ENCODE measurements at places on chromosomes 2 and 18.

DNA sequence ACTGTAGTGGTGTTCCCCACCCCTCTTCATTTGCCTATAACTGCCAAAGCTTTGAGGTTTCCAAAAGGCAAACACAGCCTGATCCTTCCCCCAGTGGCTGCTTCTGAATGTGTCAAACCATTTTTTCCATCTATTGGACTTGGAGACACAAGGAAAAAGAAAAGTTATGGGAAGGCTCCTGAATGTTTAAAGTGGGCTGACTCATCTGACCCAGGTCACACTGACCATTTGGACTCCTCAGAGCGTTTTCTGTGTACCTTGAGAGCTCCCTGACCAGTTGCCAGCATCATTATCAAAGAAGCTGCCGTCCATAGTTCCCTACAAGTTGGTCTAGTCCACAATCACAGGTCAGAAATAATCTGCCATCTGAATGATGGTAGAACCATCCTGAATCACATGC is 123.4 kb upstream of the COL3A1 start:
- DNase-seq, result no peak

GRCh38 chr2:225076125-225076524 is 33.9 kb upstream of the DOCK10 start:
- DNase-seq, result no peak

DNA sequence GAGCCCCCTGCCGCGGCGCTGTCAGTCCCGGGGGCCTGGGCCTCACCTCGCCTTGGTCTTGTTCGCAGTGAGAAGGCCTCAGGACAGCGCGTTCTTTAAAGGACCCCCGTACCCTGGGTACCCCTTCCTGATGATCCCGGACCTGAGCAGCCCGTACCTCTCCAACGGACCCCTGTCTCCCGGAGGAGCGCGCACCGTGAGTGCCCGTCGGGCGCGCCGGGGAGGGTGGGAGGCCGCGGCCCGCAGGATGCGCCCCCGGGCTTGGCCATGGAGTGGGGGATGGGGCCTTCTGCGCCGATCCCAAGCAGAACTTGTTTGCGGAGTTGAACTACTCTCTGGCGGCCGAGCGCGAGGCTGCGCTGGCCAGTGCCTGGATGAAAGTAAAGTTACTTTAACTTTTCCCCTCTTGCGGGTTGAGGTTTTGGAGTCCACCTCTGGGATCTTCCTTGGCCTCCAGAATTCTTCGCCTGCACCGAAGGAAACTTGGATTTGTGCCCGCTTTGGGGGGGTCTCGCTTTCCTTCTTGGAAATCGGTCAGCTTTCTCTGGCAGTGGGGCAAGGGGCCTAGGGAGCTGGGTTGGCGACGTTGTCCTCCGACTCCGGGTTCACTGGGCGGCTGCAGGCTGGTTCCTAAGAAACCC is 1.2 kb downstream of the TCF7L1 start:
- DNase-seq, result no peak

DNA sequence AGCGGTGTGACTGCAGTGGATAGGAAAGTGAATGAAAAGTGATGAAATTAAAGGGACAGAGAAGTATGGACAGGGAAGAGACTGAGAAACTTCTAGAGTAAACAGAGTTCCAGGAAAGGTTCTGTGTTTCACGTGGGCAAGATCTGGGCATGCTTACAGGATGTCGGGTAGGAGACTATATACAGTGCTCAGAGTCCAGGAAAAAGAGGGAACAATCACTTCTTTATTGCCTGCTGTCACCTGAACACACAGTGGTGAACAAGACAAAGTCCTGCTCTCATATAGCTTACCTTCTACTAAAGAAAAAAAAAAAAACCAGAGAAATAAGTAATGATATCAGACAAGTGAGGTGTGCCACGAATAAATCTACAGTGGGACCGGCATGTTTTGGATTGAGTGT is 2.4 kb downstream of the LRPPRC start:
- no peak for DNase-seq

- DNase-seq, result no peak
Measured at GRCh38 chr2:234156326-234156725, 105.8 kb downstream of the SPP2 start.

GRCh38 chr2:126731353-126731752 is 75.4 kb downstream of the GYPC start:
- DNase-seq, result no peak

DNA sequence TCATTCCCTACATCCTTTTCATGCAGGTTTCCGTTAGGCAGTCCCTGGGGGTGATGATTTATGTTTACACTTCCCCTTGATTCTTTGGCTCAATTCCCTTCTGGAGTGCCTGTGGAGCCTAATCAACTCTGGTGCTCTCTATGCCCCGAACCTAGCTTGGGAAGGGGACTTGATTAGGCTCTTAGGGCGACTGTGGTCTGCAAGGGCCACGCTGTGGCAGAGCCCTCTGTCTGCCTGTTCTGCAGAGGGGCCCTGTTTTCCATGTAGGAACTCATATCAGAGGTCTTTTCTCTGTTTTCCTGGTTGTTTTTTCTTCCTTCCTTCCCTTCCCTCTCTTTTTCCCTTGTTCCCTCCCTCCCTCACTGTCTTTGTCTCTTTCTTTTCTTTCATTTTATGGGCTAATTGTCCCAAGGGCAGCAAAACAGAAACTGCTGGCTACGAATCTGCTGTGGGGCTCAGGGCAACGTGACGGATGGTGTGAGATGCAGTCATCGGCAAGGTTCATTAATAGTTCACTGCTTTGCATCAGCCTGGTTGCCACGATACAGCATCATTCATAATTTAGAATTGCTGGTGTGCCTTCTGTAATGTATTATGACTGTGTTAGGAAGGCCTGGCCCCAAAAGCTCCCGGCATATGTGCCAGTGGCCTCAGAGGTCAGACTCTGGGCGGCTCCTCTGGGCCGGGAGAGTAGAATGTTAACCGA is 134.5 kb downstream of the NAPG start:
- DNase-seq, result no peak

DNA sequence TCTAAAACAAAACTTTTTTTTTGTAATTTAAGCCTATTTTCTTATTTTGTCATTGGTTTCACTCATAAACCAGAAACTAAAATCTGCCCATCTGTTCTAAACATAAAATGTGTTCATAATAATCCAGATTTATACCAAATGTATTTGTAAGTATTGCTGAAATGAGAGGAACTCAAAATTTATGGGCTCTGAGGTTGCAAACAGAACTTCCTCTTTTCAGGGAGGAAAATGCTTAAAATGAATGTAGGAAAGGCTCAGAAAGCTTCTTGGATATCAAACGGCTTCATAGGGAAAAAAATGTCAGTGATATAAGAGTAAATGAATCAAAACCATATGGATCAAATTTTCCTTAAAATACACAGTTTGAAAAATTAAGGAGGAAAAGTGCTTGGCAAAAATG is 83.9 kb downstream of the PAX3 start:
- no peak for DNase-seq

GRCh38 chr2:33929467-33929866 is 330.4 kb upstream of the FAM98A start:
- no peak for DNase-seq

GRCh38 chr2:104289651-104290565 is 564.0 kb upstream of the POU3F3 start:
- DNase-seq, result no peak

GRCh38 chr2:236254674-236255073 is 9.5 kb downstream of the ASB18 start:
- no peak for DNase-seq

DNA sequence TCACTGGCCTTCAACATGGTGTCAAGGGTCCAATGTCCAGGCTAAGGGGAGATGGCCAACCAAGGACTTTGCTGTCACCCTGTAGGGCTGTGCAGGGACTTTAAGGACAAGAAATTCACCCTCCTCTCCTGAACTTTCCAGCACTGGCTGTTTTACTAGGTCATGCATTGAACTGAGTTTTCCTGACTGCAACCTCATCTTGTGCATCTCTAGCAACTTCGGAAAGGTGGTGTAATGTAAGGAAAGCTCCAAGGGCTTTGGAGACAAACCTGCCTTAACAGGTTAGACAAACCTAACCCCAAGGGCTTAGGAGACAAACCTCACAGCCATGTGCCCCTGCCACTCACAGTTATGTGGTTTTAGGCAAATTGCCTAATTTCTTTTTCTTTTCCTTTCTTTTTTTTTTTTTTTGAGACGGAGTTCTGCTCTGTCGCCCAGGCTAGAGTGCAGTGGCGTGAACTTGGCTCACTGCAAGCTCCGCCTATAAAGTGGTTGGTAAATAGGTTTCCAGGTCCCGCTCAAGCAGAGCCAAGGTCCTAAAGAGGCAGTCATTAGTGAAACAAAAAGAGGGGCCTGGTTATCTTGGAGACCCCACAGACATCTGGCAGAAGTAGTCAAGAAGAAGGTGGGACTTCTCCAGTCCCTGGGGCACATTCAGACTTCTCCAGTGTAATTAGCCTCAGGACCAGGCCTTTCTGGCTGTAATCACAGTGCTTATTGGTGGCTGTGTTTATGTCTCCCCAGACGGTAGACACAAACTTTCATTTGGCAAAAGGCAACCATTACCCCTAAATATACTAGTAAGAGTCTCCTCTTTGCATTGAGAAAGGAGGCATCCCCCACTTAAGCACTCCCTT is 37.6 kb upstream of the PMAIP1 start:
- DNase-seq, result no peak

DNA sequence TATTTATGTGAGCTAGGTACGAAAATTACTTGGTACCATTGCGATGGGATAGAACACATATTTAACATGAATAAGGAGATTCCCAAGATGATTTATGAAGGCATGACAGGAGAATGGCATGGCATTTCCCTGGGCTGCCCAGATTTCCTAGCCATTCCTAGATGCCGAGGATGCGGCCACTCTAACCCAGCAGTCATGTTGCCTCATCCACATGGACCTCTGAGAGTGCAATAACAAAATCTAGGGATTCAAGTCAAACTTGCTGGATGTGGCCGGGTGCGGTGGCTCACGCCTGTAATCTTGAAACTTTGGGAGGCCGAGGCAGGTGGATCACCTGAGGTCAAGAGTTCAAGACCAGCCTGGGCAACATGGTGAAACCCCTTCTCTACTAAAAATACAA is 110.8 kb upstream of the ARL4C start:
- no peak for DNase-seq

DNA sequence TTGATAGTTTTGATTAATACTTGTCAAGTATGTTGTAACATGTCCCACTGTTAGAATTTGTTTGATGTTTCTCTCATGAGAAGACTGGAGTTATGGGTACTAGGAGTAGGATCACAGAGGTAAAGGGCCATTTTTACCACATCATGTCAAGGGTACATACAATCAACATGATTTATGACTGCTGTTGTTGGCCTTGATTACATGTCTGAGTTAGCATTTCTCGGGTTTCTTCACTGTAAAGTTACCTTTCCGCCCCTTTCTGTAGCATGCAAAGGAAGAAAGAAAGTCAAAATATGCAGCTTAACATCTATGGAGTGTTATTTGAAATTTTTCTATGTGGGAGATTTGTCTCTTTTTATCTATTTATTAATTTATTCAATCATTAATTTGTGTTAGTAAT is 1456.4 kb downstream of the SUCLG1 start:
- no peak for DNase-seq

DNA sequence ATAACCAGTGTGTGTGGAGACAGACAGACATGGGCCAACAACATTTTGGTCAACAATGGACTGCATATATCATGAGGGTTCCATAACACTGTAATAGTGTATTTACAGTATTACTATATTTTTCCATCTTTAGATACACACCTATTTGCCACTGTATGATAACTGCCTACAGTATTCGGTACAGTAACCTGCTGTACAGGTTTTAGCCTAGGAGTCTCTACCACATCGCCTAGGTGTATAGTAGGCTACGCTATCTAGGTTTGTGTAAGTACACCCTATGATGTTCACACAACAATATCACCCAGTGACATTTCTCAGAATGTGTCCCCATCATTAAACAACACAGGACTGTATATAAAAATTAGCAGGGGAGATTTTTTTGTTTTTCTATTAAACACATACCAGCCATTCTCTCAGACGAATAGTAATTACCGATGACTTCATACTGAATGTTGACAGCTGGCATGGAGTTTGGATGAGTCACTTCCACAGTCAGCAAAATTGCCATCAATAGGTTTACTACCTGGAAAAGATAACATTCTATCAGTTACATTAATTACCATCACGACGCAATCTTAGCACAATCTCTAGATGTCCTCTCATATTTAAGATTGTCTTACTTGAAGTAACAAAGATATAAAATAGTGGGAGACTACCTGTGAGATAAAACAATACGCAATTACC is 10.8 kb downstream of the LAPTM4A start:
- DNase-seq, result no peak

- DNase-seq, result peak; percentile 15
Measured at GRCh38 chr2:222671259-222672067, at the start of gene MOGAT1. Gene MOGAT1 (plus strand): TSS chr2:222671658. CDS start chr2:222671786, 128 bp downstream.

GRCh38 chr2:222859786-222860612 is 837 bp upstream of the ACSL3 start:
- no peak for DNase-seq

DNA sequence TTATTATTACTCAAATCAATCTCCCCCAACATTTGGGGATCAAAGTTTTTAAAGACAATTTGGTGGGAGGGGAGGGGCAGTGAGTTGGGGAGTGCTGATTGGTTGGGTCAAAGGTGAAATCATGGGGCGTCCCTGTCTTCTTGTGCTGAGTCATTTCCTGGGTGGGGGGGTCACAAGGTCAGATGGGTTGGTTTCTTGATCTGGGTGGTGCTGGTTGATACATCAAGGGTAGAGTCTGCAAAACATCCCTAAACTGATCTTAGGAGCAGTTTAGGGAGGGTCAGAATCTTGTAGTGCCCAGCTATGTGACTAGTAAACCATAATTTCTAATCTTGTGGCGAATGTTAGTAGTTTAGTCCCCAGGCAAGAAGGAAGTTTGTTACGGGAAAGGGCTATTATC is 67.4 kb downstream of the MOGAT1 start:
- no peak for DNase-seq

DNA sequence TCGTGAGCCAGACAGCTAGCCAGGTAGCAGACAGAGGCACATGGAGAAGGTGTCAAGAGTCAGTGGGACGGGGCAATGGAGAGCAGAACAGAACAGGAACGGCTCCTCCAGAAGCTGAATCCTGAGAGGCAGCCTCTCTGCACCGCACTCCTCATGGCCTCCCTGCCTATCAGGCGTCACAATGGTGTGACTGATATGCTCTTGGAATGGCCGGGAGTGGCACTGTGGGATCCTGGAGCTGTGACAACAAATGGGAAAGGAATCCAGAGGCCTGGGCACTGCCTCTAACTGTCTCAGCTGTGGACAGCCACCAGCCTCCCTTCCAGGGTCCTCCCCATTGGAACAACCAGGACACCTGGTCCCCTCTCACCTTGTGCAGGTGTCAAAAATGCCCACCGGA is 89.1 kb upstream of the ID2 start:
- DNase-seq, result no peak

GRCh38 chr2:45043174-45043573 is 33.9 kb upstream of the SIX2 start:
- no peak for DNase-seq

GRCh38 chr2:150889141-150889540 is 372.5 kb downstream of the RBM43 start:
- DNase-seq, result no peak

DNA sequence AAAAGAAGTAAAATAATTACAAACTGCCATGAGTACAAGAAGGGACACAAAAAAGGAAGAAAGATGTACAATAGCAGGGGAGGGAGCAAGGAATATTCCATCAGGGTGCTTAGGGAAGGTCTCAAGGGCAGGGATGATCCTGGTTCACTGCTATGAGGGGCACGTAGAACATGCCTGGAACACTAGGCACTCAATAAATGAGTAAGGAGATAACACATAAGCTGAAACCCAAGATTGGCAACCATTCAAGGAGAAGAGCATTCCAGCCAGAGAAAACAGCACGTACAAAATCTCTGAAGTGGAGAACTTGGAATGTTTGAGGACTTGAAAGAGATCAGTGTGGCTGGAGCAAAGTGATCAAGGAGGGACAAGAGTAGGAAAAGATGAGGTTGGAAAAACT is 103.2 kb downstream of the FAM161A start:
- no peak for DNase-seq

GRCh38 chr2:186718903-186719302 is 25.0 kb downstream of the FAM171B start:
- no peak for DNase-seq

Data from activated naive CD8-positive, alpha-beta T cell treated with anti-CD3 and anti-CD28 coated beads for 36 hours (primary cell).